ENCODE measurements at places on chromosomes 2 and 18. TPM values are rescaled to one million over a fixed set of nuclear protein-coding genes. Genes with fewer than 3 reads are reported as not detected.

DNA sequence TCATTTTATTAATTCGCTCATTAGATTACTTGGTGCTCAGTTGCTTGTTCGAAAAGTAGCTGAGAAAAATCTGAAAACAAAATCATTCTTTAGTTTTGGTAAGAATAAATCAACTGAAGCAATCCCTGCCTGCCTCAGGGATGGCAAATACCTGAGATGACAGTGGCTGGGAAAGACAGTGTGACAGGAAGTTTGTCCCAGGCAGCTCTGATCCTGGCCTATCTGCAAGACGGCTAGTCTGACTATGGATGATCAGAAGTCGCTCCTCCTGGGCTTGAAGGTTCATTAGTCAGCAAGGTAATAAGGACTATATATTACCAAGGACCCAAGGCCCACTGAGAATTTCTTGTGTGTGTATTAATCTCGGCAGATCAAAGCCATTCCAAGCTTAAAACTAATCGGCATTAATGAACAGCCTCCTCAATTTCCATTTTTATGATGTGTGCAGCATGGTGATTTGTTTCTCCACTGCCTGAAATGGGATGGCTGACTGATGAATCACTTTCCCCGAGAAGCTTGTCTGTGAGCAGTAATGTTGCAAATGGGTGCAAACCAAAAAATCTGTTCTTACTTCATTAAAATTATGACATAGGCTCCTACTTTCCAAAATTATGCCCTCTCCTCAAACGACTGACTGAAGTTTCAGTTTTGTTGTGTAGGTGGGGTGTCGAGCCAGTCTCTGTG, 199.9 kb downstream of the ACTR3 start:
- no peak for DNase-seq

DNA sequence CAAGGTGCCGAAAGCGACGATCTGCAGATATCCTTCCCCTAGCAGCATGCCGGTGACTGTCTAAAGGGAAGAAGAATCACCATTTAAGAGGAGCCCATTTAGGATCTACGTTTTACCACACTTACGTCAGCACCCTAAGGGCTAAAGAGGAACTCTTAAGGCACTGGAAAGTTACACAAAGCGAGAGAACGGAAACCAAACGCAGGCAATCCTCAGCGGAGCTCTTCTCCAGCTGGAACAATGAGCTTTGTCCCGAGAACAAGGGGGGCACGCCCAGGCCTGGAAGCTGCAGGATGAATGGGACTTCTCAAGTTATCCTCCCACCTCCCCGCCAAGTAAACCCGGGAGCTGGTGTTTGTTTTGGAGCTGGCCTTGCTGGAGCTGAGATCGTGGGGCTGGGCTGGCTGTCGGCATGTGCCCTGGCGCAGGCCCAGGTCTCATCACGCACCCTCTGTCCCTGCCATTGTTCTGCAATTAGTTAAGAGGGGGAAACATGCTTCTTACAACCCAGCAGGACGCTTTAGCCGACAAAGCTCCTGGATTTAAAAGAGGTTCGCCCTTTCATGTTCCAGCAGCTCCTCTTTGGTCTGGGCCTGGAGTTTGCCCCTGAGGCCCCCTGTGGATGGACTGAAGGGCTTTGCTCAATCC, 36.4 kb downstream of the PXDN start:
- DNase-seq: no peak

- DNase-seq: no peak
These were observed 37.7 kb downstream of the SPC25 start for GRCh38 chr2:168852481-168852880.

- DNase-seq: no peak
These were observed 24.9 kb upstream of the YWHAQ start for GRCh38 chr2:9655441-9656269.

- no peak for DNase-seq
These were observed 79.4 kb upstream of the ZNF532 start for GRCh38 chr18:58785171-58785805.

DNA sequence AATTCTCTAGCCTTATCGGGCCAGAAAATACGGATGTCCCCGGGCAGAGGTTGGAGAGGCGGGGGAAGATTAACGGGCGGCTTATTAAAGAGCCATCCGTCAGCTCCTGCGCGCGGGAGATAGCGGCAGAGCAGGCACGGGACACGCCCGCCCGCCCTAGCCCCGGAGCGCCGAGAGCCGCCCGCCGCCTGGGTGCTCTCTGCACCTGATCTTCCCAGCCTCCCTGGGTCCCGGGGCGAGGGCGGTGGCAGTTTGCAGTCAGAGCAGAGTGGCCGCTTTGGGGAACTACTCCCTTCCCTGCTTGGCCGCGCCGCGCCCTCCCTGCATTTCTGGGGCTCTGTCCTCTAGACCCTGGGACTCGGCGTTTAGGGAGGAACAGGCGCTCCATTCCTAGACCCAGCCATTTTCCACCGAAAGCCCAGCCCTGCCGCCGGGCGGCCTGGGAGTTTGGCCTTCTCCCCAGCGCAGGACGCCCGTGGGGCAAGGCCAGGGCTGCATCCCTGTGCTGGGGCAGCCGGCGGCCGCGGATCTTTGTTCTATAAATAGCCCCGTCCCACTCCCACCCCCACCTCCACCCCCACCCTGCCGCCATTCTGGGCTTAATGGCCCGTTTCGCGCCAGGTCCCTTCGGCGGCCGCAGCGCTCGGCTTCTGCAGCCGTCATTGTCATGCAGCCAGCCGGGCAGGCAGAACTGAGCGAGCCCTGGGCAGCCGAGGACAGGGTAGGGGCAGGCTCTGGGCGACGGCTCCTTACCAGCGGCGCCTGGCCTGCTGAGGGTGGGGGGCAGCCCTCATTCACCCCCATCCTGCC, 6.6 kb downstream of the GAD1 start:
- DNase-seq: no peak

DNA sequence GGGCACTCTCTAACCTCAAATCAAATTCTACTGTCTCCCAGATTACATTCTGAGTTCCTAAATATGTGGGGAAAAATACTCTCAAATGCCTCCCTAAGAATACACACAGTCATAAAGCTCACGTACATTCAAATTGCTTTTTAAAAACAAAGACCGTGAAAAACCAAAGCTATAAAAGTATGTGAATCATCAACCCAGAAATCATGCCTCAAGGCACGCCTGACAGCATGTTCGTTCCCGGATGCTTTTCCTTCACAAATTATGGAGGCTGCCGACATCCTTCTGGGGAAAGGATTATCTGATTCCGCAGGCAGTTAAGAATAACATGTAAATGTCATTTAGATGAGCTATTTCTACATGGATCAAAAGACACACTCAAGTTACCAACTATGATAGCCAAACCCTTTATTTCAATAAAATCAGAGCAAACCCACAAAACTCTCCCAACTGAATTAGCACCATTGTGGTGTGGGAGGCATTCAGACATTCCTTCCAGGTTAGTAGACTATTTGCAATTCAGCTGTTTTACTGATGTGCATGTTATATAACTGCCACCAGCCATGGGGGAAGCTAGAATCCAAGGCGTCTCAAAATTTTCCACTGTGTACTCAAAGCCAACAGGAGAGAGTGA, 398.2 kb upstream of the TRIB2 start:
- no peak for DNase-seq

DNA sequence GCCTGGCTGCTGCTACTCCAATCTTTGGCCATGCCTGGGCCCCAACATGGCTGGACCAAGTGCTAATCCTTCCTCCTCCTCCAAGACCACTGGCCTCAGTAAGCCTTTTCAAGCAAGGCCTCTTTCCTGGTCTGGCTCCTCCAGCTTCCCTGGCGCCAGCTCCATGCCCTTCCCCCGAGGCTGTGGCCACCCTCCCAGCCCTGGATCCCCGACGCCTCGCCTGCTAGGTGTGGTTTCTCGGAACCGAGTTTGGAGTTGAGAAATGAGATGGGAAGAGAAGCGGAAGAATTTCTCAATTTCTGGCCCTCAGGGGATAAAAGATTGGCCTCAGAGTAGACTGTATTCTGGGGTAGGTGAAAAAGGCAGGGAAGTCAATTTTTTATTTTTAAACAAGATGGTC, 46.4 kb downstream of the ADCY3 start:
- no peak for DNase-seq

DNA sequence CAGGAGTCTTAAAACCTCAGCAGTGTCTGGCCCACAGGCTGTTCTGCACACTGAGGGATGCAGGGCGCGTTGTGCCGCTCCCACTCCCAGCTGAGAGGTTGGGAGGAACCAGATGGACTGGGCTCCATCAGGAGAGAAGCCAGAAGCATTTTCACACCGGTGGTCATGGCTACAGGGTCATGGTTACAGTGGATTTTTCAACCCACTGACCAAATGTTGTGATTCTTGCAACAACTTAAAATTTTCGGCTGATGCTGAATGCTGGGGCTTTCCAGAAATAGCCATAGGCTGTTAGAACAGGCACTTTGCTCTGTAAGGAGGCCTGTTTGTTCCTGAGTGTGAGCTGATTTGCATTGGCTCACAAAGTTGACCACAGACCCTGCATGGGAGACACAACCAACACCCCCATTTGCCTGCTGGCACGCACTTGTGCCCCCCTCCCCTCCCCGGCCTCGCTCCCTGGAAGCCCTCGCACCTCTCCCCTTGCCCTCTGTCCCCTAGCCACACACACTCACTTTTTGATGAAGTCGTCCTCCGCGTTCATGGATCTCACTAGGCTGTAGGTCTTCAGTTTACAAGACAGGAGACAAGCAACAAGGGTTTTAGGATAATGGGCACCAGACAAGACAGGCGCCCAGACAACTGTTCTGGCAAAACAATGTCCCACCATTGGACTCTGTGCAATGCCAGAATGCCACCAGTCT, 3.4 kb downstream of the LPIN1 start:
- no peak for DNase-seq

DNA sequence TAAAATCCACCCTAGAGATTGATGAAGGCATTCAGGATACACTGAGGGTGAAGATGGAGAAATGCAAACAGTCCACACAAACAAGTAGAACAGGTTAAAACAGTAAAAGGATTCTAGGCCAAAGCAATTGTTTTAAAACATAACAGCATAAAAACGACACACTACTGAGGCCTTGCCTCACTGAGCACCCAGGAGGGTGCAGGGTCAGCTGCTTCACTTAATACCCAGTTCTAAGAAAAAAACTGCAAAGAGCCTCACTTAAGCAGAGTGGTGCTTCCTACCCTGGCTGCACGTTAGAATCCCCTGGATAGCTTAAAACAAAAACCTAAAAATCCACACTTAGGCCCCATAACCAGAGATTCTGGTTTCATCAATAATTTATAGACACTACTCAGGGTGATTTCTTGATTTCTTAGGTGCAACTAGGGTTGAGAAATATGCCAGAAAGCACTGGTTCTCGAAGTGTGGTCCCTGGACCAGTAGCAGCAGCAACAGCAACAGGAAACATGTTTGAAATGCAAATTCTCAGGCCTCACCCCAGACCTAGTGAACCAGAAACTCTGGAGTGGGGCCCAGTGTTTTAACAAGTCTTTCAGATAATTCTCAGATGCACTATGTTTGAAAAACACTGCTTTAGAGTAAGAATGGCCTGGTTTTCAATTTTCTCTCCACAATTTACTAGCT, 279.1 kb downstream of the ZEB2 start:
- DNase-seq: no peak

GRCh38 chr2:30466216-30466615, 19.2 kb downstream of the LCLAT1 start:
- no peak for DNase-seq

- no peak for DNase-seq
These were observed 67.7 kb upstream of the NEDD4L start for GRCh38 chr18:57976230-57976773.

DNA sequence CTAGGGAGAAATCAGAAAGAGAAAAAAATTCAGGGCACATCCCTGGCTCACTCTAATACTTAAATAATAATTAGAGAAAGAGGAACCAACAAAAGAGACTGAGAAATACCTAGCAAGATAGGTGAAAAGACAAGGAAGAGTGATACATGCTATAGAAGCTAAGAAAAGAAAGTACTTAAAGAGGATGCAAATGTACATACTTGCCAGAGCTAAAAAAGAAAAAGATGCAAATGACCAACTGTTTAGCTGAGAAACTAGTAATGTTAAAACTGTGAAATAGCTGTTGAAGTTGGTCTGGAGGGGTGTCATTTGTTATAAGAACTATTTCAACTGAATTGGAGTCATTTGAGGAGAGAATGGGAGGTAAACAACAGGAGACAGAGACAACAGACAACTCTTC, 412.2 kb downstream of the SPAG16 start:
- DNase-seq: no peak

GRCh38 chr2:144645083-144645778, 125.3 kb upstream of the ZEB2 start:
- no peak for DNase-seq

GRCh38 chr2:196276421-196276820, 105.0 kb upstream of the STK17B start:
- DNase-seq: no peak

DNA sequence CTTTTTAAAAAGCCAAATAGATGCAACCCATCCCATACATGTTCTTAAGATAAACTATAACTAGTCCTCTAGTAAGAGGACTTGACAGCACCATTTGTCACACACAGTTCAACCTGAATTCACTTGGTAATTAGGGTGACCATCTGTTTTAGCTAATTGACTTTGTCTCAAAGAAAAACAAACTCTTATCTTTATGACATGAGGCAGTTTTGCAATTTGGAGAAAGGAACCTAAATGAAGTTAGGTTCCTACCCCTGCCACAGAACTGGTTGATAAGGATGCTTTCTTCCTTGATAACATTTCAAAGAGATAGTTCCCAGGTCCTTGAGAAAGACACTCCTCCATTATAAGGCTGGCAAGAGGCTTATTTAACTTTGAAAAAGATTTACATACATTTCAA, 57.4 kb upstream of the LRRTM1 start:
- DNase-seq: no peak

- peak; percentile 72 for DNase-seq
These were observed at the start of gene CNRIP1 for GRCh38 chr2:68319398-68320117. TSS of gene CNRIP1 (minus strand) at chr2:68319949. CDS start at chr2:68319400, 549 bp downstream.

GRCh38 chr2:96690306-96691021, 47.9 kb downstream of the FER1L5 start:
- no peak for DNase-seq

DNA sequence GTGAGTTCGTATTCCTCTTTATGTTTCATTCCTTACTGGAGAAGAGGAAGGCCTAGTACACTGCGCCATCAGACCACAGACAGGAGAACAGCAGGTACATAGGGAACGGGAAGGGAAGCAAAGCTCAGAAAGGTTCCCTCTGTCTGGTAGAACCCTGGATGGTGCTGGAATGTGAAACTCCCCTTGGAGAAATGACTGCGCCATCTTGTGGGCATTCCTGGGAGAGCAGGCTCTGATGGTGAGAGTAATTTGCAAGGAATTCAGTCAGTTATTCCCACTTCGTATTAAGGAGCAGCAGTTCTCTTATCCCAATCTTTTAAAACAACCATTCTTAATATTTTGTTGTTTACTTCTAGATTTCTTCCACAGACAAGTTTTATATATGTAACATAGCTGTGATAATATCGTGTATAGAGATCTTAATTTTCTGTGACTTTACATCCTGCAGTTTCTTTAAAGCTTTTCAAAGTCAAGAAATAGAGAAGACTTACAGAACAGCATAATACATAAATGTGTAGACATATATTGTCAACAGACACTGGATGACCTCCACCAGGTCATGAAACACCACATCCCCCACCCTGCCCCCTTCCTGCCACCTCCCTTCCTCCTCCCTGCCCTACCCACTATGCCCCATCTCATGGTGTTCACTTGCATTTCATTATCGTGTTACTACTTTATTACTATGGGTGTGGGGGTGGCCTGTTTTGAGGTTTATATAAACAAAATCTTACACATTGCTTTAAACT, 83.9 kb downstream of the ARHGEF4 start:
- peak; percentile 41 for DNase-seq

The CHRNG gene
- polyA plus RNA-seq: 2.0 TPM

The MEP1B gene
- 0.20 TPM for polyA plus RNA-seq

The CRYBA2 gene
- not detected for polyA plus RNA-seq

The PSMA8 gene
- polyA plus RNA-seq: not detected

The QPCT gene
- 13.2 TPM for polyA plus RNA-seq

The PARD6G gene
- 32.3 TPM for polyA plus RNA-seq

The CROCC2 gene
- 0.11 TPM for polyA plus RNA-seq

The BCL11A gene
- polyA plus RNA-seq: 11.7 TPM

The APCDD1 gene
- 179 TPM for polyA plus RNA-seq

Data from left renal cortex interstitium (tissue), 4 donors.